ENCODE measurements at places on chromosomes 1 and 21. TPM values are rescaled to one million over a fixed set of nuclear protein-coding genes. Genes with fewer than 3 reads are reported as not detected.

DNA sequence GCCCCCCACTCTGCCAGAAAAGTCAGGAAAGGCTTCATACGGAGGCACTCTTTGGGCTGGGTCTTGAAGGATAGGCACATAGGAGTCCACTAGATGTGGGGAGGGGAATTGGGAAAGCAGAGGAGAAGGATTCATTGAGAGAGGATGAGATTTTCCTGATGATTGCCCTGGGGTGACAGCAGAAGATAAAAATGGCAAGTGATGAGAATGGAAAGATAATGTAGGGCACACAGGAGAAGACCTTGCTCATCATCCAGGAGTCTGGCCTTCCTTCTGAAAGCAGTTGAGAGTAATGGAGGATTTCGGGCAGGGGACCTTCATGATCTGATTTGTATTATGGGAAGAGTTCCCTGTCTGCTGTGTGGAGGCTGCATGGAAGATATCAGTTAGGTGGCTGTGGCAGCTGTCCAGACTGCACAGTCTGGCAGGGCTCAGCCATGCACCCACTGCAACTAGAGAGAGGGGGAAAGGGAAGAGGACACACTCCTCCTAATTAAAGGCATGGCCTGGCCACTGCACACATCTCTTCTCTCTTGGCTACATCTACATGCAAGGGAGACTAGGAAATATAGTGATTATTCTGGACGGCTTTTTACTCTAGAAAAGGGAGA is 9.6 kb upstream of the FABP3 start:
- DNase-seq, result no peak

- DNase-seq, result no peak
Measured at GRCh38 chr21:33047231-33047630, 21.5 kb downstream of the OLIG2 start.

GRCh38 chr1:54919367-54920359 is 32.7 kb upstream of the DHCR24 start:
- DNase-seq, result no peak

- no peak for DNase-seq
Measured at GRCh38 chr21:20902511-20902910, 95.7 kb upstream of the NCAM2 start.

- peak; percentile 81 for DNase-seq
Measured at GRCh38 chr1:21573971-21574465, 64.8 kb downstream of the ALPL start.

DNA sequence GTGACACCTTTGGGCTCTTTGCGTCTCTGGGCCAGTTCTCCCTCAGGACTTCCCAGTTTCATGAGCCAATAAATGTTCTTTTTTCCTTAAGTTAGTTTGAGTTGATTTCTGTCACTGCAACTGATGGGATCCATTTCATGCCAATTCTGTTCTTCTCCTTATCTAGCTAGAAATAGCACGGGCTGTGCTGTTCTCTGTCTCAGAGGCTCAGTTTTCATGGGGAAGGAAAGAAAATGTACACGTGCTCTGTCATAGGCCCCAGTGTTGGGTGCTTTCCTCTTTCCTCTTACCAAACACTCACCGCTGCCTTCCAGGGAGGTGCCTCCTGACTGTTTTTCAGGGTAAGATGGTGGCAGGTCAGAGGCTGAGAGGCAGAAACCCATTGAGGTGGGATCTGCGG is 43.2 kb upstream of the ACTL8 start:
- DNase-seq, result no peak

DNA sequence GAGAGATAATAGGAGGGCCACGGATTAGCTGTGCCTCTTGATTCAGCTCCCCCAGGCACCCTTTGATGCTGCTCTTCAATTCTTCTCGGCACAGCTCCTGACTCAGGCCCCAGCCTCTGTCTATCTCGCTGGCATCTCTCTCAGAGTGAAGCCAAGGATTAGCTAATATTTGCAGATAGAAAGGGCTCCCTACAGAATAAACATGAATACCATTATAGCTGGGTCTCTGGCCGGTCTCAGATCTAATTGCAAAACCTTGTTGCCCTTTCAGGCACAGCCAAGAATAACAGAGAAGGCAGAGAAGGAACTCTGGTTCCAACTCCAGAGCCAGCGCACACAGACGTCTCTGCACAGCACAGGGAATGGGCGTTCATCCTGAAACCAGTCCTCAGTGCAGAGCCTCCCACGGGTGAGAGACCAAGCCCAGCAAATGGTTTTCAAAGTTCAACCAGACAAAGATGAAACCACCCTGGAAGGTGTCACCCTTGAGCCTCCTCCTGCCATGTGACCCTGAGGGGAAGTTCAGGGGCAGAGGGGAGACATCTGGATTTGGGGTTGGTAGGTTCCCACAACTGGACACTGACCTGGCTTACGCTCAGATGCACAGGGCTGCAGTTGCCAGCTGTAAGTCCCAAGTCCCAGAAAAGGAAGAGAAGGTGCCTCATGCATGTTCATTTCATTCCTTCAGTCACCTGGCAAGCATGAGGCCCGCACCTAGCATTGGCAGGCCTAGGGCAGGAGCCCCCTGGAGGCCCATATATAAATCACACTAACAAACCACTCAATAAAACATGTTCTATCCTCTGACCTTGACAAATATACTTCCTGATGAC is 394.0 kb downstream of the NPHP4 start:
- DNase-seq, result no peak

Gene LAX1
- 0.25 TPM for total RNA-seq

Gene DCDC2B
- total RNA-seq, result not detected

- no peak for DNase-seq
Measured at GRCh38 chr1:66266756-66267155, 267.2 kb upstream of the SGIP1 start.

Gene ZNF683
- not detected for total RNA-seq

Gene NEGR1
- 0.20 TPM for total RNA-seq

DNA sequence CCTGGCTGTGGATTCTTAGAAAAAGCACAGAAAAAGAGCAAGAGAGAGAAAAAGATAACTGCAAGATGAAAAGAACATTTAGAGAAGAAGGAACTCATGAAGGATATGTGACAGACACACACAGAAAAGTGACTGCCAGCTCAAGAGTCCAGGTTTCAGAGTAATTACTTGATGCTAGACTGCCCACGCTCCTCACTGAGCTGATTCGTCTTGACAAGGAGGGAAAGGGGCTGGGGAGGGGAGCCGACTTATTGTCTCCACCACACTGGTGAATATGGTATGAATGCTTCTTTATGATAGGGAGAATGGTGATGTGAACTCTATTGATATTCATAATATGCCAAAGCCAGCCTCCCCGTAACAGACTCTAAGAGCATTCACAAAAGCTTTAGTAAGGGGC is 140.4 kb downstream of the BRINP2 start:
- no peak for DNase-seq

DNA sequence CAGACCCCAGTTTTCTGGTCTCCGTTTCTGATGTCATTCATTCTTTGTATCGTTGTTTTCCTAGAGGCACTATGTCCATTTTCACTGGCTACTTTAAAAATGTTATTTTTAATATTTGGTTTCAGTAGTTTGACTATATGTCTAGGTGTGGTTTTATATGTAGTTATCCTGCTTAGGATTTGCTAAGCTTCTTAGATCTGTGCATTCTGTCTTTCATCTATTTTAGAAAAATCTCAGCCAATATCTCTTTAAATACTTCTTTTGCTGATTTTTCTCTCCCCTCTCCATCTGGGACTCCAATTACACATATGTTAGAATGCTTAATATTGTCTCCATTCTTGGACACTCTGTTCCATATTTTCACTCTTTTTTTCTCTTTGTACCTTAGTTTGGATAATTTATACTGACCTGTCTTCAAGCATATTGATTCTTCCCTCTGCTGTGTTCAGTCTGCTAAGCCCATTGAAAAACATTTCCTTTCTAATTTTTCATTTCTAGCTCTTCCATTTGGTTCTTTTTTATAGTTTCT is 13.3 kb upstream of the CLSPN start:
- DNase-seq, result no peak

Gene REG4
- total RNA-seq, result not detected

DNA sequence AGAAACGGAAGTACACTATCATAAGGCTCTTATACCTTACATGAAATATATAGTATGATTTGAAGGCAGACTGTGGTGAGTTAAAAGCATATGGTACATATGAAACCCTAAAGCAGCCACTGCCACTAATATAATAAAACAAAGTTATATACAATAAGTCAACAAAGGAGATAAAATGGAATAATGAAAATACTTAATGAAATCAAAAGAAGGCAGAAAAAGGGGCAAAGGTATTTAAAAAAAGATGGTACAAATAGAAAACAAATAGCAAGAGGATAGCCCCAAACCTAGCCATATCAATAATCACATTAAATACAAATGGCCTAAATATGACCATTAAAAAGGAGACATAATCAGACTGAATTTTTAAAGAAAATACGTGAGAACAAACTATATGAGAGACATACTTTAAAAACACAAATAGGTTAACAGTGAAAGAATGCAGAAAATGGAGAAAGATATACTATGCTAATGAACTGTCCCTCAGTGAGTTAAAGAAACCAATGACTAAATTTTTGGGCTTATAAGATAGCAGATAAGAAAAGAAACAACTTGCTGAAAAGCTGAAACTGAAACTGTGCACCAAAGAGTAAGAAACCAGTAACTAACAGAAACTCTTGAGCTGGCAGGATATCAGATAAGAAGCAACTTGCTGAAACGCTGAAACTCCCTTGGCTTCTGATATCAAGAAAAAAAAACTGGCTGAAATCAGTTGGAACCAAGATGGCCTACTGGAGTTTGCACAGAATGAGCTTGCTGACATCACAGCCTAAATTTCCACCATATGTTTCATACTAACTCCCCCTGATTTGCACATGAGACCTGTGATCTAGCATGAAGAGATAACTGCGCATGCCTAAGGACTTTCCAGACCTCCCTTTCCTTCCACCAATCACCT is 44.3 kb upstream of the IL10 start:
- DNase-seq, result no peak

DNA sequence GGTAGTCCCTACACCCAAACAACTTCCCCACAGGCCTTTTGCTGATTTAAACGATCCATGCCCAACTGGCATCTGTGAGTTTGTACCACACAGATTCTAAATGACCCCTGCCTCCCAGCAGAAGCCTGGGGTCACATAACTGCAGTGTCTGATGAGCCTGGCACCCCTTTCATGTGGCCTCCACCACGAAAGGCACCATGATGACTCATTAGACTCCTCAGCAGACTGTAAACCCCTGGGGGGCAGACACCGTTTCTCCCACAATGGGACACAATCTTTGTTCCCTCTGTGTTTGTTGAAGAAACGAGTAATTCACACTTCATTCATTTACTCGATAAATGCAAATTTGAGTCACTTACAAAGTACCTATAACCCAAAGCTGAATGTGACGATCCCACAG is 81.6 kb downstream of the CCDC185 start:
- DNase-seq, result no peak

Gene CCDC185
- total RNA-seq, result not detected

GRCh38 chr1:209860293-209860881 is 32.6 kb downstream of the UTP25 start:
- peak; percentile 60 for DNase-seq

Gene OR2T33
- not detected for total RNA-seq

DNA sequence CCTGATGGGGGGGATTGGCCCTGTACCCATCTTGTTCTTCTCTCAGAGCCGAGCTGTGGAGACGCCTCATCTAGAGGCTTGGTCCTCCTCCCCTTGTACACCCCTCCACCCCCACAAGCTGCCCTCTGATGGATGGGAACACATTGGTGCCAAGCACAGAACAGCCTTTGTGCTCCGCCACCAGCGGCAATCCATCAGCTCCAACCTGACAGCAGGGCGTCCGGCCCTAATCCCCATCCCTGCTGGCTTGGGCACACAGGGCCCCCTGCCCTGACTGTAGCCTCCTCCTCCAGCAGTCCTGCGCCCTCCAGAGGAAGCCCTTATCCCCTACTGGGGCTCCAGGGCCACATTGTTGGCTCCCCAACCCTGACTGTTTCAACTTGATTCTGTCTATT is 3.8 kb upstream of the MYOG start:
- peak; percentile 40 for DNase-seq

Gene AIM2
- total RNA-seq, result 0.23 TPM

DNA sequence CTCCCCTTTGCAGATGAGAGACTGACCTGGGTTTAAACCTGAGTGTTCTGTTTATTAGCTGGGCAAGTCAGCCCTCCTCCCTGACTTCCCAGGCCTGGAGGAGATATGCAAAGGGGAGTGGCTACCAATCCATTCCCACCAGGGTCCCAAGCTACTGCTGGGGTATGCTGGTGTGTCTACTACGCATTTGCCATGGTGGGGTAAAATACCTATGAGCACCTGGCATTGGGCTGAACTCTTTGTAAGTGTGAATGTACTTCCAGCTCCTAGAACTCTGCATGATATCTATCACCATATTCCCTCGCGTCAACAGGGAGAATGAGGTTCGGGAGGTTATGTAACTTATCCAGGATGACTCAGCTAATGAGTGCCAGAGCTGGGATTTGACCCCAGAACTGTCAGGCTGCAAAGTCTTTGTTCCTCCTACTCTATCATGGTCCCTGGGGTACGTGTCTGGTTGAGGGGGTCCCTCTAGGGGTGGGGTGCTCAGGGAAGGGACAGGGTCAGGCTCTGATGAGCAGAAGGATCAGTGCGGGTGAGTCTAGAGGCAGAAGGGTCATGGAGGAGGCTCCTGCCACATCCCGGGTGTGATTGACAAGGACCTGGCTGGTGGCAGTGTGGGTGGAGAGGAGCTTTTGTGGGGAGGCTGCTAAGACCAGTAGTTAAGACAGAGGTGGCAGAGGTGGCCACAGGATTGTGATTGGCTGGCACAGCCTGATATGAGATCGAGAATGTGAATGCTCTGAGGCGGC is 16.7 kb downstream of the AMPD2 start:
- peak; percentile 42 for DNase-seq

Gene BATF3
- total RNA-seq, result 0.28 TPM

Gene RAB7B
- total RNA-seq, result 0.73 TPM

GRCh38 chr1:76625886-76626678 is 241.2 kb upstream of the ST6GALNAC5 start:
- no peak for DNase-seq

Gene PER3
- 24.3 TPM for total RNA-seq

GRCh38 chr1:208010487-208011071 is 99.7 kb upstream of the CD34 start:
- no peak for DNase-seq

DNA sequence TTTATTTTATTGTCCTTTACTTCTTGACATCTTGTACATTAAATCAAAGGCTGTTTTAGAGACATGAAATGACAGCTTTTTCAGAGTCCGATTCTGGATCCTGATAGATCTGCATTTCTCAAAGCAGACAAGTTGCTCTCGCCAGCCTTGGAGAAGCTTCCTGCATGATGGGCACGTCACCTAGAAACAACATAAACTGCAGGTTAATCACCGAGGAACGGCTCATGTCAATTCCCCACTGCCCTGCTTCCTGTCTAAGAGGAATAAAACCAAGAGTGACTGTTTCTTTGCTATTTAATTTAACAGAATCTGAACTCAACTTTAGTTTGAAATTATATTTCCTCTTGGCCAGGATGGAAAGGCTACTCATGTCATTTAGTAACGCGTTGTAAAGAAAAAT is 77.0 kb downstream of the RWDD3 start:
- no peak for DNase-seq

GRCh38 chr1:221440658-221441057 is 301.2 kb downstream of the DUSP10 start:
- DNase-seq, result no peak

- DNase-seq, result peak; percentile 97
Measured at GRCh38 chr1:41476807-41477361, 7.6 kb downstream of the EDN2 start.

- no peak for DNase-seq
Measured at GRCh38 chr1:204909109-204909508, 38.4 kb downstream of the NFASC start.

Measured in left lobe of liver (tissue), 2 donors.